ENCODE measurements at places on chromosomes 13 and 19.

- H3K27me3 ChIP-seq, result no peaks in the 10 kb centered on the region
- no peak for DNase-seq
- no peak overlapping the region for H3K4me3 ChIP-seq
- no peak overlapping the region for H3K27ac ChIP-seq
- H3K4me1 ChIP-seq, result no peaks in the 10 kb centered on the region
- H3K36me3 ChIP-seq, result no peaks in the 10 kb centered on the region
Measured at GRCh38 chr13:31803311-31803710, 64.0 kb downstream of the RXFP2 start.

DNA sequence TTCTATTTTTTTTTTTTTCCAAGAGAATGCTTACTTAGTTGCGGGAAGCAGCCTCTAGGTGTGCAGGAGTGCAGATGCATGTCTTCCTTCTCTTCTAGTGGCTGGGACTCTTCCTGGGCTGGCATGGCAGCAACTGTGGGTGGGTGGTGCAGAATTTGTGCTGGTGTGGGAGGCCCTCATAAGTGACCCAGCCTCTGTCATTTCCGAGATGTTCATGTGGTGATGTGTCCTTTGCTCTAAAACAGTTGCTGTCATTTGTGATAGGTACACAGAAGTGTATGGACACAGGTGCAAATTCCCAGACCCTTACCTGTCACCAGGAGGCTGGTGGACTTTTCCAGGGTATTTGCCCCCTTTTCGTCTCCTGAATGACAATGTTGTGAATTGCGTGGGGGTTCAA is 367.7 kb downstream of the KCNRG start:
- no peak overlapping the region for H3K27ac ChIP-seq
- DNase-seq, result no peak
- H3K27me3 ChIP-seq, result no peaks in the 10 kb centered on the region
- no peak overlapping the region for H3K4me3 ChIP-seq
- no peaks in the 10 kb centered on the region for H3K4me1 ChIP-seq

DNA sequence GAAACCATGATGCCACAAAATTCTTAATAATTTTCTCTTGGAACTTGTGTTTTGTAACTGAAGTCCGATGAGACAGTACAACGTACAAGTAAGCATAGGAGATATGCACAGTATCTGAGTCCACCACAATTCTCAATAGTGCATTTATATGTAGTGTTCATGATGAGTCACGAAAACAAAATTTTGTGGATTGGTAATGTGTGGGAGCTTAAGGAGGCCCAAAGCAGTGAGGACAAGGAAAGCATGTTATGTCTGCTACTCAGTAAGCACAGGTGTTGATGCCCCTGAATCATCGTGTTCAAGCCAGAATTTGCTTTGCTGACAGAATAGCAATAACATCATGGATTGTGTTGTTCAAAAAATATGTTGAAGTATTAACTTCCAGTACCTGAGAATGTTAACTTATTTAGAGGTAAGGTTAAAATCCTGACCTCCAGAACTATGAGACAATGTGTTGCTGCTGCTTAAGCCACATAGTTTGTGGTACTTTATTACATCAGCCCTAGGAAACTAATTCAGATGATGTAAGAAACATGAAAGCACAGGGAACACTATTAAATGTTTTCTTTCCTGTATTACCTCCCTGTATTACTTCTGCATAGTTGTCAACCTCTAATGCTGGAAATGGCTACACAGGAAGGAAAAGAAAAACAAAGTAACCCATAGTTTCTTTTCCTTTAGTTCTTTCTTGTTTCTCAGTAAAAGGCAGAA is 201.3 kb downstream of the SLITRK6 start:
- no peaks in the 10 kb centered on the region for H3K27me3 ChIP-seq
- no peak for DNase-seq
- no peak overlapping the region for H3K4me3 ChIP-seq
- H3K27ac ChIP-seq, result no peak overlapping the region
- H3K36me3 ChIP-seq, result no peaks in the 10 kb centered on the region

DNA sequence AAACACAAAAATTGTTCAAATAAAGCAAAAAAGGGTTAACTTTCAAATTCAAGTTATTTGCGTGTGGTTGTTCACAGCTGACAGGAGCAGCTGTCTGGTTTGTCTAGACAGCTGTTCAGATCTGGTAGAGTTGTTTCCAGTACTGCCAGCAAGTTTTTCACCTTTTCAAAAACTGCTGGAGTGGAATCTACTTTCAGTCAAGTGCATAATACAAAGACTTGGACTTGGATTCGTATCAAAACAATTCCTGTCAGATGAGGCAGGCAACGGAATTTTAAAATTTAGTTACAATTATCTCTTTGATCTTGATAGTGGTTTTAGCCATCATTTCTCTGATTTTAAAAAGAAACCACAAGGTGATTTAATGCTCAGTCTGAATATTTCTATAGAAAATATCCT is 51.7 kb upstream of the EEF1AKMT1 start:
- DNase-seq, result no peak
- peaks cover 4% of the 10 kb centered on the region for H3K36me3 ChIP-seq
- no peak overlapping the region for H3K27ac ChIP-seq
- no peaks in the 10 kb centered on the region for H3K4me1 ChIP-seq

- H3K27ac ChIP-seq, result no peak overlapping the region
- no peak for DNase-seq
- no peaks in the 10 kb centered on the region for H3K27me3 ChIP-seq
- no peaks in the 10 kb centered on the region for H3K4me1 ChIP-seq
- H3K36me3 ChIP-seq, result no peaks in the 10 kb centered on the region
- no peak overlapping the region for H3K4me3 ChIP-seq
Measured at GRCh38 chr13:67538906-67539305, 308.8 kb upstream of the PCDH9 start.

DNA sequence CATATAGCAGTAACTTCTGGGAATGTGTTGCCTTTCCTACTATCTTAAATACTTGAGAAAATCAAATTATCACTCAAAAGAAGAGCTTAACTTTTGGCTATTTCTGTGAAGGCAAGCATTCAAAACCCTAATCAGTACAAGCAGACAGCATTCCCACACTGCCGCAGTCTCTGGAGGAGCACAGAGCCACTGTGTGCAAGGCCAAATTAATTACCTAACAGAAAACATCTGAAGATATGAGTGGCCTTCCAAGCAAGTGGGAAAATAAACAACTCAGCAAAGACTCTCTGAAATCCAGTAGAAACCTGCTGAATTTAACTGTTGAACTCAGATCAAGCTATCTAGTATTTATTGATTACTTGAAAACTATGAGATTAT is 68.2 kb downstream of the COL4A1 start:
- no peaks in the 10 kb centered on the region for H3K27me3 ChIP-seq
- DNase-seq, result no peak
- no peak overlapping the region for H3K27ac ChIP-seq
- H3K4me1 ChIP-seq, result no peaks in the 10 kb centered on the region
- no peaks in the 10 kb centered on the region for H3K36me3 ChIP-seq

GRCh38 chr13:106143930-106144709 is 391.3 kb downstream of the EFNB2 start:
- no peaks in the 10 kb centered on the region for H3K27me3 ChIP-seq
- no peaks in the 10 kb centered on the region for H3K4me1 ChIP-seq
- no peak for DNase-seq
- H3K27ac ChIP-seq, result no peak overlapping the region
